ENCODE measurements at places on chromosomes 5 and 9.

DNA sequence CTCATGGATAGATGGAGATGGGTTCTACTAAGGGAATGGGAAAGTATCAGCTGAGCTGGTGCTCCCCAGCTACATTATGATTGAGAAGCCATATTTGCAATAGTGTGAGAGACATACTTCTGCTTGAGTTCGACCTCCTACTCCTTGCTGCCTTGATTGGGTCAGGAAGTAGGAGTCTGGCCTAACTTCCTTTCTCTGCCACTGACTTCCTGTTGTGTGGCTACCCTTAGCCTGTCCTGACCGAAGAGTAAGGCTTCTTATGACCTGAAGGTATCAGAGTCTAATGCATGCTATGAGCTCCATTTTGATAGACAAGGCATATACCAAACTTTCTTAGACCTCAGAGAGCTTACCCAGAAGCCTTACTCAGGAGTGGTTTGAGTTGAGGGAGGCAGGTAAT lies 53.9 kb downstream of the OSTF1 start:
- DNase-seq = no peak

DNA sequence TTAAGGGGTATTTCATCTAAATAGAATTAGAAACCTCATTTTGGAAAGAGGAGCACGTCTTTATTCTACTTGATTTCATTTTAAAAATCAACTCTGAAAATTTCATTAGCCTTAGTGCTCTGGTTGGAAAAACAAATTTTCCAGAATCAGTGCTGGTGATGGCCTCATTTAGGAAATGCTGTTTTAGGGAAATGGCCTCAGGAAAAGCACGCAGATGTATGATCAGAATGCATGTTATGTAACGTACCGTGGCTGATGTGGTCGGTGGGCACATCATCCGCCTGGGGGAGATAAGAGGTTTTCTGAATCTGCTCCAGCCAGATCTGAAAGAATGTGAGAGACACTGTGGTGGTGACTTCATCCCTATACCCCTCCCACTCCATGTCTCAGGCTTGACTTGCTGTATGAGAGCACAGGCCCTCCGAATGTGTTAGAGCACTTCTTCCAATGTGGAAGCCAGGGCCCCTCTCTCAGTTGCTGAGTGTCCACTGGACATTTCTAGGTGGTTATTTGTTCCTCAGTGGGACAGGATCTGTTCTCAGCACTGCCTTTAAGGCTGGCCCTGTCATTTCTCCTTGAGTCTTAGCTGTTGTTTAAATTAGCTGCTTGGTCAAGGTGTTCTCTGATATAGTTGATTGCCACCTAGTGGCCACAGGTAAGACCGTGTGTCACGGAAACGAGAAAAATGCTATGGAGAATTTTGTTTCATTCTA lies 96.5 kb downstream of the ARHGAP26 start:
- DNase-seq = no peak

- no peak for DNase-seq
These were observed 153.7 kb upstream of the EGFLAM start for GRCh38 chr5:38104497-38105230.

- peak; percentile 98 for DNase-seq
These were observed at the start of gene RGMB for GRCh38 chr5:98773464-98774191. Gene RGMB, plus strand, starts transcription at chr5:98773663. Its CDS starts 408 bp downstream, at chr5:98774071.

DNA sequence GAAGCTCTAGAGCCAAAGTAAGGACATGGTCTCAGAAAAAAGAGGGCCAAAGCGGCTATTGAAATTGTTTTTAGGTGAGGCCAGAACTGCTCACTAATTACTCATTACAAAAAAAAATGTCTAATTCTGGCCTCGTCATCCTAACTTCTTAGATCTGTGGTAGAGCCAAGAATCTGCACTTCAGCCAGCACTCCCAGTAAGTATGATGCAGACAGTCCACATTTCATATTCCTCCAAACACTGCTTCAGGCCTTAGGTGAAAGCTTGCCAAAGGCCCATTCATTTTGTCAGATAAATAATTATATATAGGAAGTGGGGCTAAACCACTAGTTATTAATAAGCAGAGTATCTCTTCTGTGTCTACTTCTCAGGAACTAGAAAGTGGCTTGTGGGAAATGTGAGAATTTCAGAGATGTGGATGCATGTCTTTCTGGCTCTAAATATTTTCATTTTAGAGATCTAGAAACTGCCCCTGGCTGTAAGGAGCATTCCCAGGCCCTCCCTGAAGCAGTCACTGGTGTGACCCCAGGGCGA lies 554.0 kb downstream of the TLE4 start:
- DNase-seq = no peak

- DNase-seq = no peak
These were observed 602.2 kb downstream of the BNC2 start for GRCh38 chr9:16268067-16268881.

GRCh38 chr5:146390469-146390868 lies 51.8 kb downstream of the POU4F3 start:
- DNase-seq = no peak

DNA sequence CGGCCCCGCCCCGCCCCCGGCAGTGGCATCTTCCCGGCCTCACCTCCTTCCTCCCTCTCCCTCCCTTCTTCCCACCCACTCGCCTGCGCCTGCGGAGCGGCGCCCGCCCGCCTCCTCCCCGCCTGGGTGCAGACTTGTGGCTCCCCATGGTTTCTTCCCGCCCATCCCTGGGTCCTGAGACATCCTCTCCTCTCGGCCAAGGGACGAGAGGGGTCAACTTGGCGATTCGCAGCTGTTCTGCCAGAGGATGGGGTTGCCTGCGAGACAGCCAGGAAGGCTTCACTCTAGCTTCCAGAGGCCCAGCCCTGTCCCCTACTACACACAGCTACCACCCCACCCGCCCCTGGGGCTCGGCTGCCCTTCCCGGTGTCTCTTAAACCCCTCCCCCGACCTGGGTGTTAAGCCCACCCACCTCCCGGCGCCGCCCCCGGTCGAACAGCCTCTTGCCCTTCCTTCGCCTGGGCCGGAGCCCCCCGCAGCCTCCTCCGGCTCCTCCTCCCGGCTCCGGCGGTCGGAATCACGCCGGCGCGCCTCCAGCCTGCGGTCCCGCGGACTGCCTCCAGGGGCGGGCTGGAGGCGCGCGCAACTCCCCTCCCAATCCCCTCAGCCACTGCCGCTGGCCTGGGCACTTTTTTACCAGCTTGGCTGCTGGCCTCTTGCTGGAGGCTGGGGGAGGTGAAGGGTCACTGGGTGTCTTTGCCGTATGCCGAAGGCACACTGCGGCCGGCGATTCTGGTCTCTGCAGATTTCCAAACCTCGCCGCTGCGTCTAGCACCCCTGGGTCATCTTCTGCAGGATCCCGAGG lies 1.9 kb downstream of the JADE2 start:
- DNase-seq = peak; percentile 72

- no peak for DNase-seq
These were observed 37.5 kb upstream of the GFPT2 start for GRCh38 chr5:180390441-180391190.

DNA sequence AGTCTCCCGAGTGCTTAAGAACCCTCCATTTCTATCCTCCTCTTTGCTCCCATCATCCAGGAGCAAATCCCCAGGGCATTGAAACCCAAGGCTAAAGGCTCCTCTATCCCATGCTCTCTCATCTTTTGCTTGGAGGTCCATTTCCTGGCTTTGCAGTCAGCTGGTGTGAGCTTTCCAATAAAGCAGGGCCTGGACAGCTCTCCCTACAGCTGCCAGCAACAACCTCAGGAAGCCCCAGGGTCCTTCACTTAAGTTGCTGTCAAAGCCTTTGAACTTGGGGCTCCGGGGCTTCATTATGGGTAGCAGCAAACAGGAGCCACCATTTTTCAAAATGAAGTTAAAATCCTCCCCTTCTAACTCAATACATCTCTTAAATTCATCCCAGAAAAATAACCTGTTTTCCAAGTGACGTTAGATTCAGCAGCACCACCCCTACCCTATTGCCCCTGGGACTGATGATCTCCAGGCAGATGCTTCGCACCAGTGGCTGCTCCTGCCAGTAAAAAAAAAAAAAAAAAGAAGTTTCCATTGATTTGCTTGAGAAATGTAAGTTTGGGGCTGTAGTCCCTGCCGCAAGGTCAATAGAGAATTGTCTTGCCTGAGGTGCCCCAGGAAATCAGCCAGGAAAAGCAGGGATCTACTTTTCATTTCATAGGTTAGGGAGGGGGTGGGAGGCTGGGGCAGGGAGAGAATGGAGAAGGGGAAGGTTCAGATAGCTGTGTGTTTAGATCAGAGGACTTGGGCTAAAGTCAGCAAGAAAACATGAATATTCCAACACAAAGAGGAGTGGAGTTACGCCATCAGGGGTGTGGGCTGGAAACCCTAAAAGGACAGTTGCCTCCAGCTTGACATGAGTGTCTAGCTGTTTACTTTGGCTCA lies 83.8 kb upstream of the IL6ST start:
- DNase-seq = no peak

DNA sequence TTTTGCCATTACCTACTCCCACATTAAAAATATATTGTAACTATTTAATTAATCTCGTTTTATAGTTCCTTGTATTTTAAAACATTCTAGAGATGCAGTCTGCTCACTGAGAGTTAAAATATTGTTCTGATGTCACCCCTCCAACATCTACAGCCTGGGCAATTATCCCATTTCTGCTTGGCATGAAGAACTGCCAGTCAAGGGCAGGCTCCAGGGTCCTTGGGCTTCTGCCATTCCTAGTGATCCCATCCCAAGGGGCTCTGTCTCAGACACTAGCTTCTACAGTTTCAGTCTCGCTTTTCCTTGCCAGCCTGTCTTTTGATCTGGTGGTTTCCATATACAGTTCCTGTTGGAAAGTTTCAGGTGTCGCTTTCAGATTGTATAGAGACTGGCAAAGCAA lies 287.2 kb downstream of the TMEM232 start:
- no peak for DNase-seq

DNA sequence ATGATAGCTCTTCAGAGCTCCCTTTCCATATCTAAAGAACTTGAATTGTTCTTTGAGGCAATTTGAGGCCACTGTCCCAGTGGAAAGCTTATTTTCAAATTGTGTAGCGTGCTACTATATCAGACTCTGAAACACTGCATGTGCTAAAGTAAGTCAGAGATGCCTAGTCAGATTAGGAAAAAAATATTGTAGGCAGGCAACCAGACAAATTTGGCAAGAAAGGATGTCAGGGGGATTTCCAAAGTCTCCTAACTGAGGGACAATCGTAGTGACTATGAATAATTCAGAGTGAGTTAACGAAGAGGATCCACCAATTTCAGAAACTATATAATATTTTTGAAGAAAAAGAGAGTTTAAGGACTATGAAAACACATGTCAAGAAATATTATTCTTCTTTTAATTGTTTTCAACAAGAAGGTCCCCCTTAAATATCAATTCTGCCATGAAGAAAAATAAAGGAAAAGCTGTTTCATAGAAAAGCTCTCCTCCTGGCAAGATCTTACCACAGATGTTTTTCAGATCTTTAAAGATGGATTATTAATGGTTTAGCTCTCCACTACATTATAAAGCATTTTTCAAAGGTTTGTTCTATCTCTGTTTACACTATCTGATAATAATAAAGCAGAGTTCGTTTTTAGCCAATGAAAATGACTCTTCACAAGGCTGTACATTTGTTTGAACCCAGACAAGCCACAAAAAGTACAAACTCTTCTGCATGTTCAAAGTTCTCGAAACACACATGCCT lies 273.5 kb upstream of the PTGER4 start:
- no peak for DNase-seq

DNA sequence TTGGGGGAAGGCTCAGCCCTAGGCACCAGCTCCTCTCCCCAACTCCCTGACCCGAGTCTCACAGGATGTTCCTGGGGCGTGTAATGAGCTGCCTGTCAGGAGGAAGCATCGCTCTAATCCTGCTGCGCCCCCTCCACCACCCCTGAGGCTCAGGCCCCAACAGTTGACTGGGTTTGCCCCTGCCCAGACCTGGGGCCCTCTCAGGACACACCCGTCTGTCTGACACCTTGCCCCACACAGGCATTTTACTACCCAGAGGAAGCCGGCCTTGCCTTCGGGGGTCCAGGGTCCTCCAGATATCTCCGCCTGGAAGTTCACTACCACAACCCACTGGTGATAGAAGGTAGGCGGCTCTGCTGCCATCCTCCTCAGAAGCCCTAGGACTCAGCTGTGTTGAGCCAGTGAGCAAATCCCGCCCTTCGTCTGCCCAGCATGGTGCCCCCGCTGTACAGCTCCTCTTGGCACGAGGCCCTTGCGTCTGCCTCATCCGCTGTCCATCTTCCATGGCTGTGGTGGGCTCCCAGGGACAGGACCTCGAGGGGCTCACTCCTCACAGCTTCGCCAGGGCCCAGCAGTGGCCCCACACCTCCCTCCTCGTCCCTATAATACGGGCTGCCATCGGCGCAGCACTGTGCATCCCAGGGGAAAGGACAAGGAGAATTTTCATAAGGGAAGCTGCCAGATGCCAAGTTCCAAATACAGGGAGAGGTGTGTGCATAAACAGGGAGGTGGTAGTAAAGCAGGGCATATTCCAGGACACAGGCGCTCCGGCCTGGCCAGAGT lies 8.0 kb downstream of the DBH start:
- no peak for DNase-seq

DNA sequence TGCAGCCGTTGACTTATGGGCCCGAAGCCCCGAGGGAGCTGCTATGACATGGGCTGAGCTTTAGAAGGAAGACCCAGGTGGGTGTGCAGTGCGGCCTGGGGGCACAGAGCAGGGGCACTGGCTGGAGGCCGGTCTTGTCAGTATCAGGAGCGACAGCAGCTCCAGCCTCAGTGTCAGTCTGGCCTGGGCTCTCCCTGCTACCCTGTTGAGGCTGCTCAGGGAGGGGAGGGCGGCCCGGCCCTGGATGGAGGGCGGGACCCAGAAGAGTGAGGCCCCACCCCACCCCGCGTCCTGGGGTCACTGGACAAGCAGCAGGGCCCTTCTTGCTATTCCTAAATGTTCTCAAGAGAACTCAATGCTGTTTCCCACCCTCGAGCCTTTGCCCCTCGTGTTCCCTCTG lies 18.0 kb downstream of the GFI1B start:
- no peak for DNase-seq

DNA sequence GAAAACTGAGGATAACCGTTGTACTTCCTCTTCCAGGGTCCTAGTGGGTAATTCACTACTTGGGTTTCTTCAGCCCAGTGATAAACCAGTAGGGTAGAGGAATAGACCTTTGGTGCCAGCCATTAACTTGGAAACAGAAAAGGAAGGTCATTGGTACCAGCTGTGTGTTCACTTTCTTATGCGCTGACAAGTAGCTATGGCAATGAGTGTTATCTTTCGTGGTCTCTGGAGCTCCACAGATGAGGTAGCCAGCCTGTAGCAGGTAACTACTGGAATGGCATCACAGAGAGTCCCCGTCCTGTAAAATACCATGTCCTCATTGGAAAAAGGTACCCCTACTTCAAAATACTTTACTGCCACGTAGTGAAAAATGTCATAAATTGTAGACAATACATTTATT lies 2.3 kb downstream of the UHRF2 start:
- no peak for DNase-seq

DNA sequence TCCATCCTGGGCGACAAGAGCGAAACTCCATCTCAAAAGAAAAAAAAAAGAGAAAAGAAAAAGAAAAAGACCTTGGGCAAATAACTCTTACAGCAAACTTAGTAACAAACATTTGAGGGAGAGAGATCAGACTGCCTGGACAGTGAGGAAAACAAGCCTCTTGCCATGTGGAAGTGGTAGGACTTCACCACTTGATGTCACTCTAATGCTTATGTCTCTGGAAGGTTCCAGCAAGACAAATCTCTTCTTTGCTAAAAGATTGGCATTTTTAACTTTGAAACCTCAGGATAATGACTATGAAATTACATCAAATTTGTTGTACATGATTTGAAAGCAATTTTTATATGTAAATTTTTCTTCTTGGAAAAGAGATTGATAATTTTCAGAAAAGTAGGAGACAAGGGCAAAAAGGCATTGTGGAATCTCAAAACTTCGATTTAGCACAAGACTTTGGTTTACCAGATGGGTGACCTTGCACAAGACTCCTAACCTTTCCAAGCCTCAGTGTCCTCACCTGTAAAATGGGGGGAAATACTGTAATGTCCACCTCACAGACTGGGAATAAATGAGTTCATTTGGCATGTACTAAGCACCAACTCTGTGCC lies 5.4 kb downstream of the ACTL7B start:
- DNase-seq = no peak
